ENCODE measurements at places on chromosomes 6 and 20.

DNA sequence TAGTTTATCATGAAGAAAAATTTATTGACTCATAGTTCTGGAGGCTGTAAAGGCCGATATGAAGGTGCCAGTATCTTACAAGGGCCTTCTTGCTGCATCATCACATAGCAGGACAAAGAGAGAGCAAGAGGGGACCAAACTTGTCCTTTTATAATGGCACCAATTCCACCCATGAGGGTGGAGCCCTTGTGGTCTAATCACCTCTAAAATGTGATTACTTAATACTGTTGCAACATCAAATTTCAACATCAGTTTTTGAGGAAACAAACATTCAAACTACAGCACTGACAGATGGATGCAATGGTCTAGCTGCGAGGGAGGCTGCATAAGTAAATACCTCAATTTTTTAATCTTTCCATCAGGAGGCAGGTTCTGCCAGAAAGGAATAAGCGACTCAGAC, 76.7 kb upstream of the LAMA2 start:
- DNase-seq = no peak

DNA sequence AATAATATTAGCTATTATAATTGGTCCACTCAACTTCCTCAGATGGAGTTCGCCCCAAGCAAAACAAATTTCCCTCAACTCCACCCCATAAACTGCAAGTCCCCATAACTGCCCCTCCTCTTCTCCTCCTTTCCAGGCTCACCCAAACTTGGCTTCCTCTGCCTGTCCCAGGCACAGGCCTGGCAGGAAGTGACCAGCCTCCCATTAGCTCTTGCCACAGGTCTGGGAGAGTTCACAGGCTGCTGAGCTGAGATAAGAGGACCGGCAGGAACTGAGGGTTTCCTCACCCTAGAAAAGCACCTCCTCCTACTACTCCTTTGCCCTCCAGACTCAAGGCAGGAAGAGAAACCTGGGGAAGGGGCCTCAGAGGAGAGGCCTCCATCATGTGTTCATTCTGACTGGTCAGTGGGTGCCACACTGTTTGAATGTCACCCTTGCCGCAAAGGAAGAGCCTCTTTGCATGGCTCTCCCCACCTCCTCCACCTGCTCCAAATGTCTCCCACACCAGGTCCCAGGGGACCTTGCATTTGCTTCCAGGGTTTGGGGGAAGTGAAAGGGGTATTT, 24.5 kb upstream of the SMIM29 start:
- no peak for DNase-seq

DNA sequence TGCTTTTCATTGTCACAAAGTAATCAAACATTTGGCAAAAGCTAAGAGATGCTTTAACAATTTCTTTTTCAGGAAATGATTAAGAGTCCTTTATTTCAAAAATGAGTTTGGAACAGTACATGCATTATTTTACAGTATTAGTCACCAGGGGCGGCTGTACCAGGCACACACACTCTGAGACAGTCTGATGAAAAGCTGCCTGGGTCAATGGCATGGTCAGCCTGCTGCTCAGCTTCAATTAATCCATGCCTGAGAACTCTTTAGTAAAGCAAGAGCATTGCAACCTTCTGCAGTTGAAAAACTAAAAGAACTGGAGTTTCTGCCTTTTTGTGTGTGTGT, 105.5 kb downstream of the TULP4 start:
- DNase-seq = no peak

DNA sequence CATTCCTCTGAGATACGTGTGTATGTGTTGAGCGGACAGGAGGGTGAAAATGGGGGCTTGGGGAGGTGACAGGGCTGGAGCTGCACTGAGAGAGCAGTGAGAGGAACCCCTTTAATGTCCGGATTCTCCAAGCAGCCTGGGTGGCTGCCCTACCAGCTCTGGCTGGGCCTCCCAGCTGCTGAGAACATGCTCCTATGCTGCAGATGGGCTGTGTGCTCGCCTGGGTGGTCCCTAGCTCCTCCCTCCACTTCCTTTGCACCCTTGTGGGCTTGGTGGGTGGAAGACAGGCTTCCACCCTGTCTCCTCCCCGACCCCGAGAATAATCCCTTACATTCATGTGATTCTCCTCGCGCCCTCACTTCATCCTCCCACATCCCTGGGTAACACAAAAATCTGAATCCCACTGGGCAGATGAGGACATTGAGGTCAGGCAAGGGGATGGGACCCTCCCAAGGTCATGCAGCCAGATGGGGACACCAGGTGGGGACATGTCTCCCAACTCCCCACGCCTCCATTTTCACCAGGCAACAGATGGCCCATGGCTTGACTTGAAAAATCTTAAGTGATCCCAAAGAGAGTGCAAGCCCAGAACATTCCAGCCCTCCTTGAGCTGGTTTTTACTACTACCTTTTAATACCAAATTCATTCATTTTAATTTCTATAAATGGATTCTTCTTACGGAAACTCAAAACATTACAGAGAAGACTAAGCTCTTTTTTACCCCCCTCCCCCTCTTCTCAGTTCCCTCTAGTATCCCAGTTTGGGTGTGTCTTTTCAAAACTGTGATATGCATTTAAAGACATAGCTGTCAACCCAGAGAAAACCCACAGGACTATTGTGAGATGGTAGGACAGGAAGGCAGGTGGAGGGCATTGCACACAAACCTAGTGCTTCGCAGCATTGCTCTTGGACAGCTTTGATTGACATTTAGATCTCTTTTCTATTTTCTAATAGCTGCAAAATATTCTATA, 5.0 kb upstream of the PDRG1 start:
- DNase-seq = no peak

DNA sequence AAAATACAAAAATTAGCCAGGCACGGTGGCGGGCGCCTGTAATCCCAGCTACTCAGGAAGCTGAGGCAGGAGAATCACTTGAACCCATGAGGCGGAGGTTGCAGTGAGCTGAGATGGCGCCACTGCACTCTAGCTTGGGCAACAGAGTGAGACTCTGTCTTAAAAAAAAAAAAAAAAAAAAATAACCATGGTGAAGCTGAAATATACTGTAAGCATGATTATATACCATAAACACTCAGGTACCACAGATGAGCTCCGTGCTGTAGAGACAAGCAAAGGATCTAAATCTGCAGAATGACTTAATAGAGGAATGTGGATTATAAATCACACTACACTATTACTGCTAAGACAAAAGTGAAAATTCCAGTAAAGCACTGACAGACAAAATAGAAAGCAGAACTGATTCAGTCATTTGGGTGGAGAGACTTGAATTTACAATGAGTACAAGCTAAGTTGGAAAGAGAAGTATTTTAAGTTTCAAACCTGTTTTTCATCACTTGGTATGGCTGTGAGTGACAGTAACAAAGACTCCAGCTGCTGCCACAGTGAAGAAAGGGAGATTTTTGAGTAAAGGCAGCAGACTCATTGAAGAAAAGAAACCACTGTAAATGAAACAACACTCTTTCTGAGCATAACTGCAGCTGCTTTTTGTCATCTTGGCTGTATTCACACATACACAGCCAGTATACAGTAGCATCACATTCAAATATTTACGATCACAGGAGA, 322.1 kb downstream of the RNGTT start:
- DNase-seq = no peak

DNA sequence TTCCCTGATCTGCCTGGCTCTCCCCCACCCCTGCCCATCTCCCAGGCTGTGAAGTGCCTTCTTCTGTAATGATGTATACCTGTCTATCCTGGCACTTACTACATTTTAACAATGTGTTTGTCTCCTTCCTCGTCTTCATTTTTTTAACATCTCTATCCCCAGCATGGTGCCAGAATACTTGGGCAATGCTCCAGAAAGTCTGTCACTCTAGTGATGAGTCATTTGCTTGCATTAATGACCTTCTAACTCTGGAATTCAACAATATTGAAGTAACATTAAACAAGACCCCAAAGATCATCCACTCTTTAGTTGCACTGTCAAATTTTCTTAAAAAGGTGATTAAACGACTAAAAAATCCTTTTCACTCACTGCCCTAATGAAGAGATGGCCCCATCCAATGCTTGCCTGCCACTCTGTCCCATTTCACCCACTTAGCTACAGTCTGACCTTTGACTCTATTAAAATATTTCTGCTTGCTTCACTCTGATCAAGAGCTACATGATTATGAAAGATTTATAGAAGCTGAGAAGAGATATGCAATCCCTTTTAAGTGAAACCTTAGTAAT, 7.7 kb upstream of the KLHL31 start:
- DNase-seq = no peak

- DNase-seq = no peak
Measured at GRCh38 chr6:163695414-163695864, 280.9 kb downstream of the QKI start.

DNA sequence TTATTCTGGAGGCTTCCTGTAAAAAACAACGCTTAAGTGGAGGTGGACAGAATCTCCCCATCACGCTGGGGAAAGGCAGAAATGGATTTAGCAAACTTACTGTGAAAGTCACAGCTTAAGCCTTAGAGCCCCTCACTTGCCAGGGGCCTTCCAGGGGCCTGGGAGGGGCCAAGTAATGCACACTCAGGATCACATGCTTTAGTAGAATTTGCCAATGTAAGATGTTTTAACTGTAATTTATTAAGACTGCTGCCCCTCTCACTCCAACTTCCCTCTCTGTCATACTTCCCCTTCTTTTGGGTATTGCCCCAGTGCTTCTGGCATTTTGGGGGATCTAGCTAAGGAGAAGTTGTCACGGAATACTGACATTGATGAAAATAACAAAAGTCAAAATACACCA, 12.6 kb upstream of the ADA start:
- no peak for DNase-seq

DNA sequence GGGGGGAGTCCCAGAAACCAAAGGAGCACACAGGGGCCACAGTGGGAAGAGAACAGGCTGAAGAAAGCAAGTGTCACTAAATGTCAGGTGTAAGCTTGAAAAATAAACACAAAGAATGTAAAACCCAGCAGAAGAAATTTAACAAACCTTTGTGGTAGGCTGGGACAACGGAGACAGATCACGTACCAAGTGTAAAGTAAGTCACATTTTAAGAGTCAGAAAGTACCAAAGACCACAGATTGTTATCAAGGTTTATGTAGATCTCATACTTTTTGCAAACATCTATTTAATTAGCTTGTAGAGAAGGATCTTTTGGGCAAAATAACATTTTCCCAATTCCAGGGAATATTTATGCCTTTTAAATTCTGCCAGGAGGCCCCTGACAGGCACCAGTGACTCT, 1.6 kb downstream of the CLIC5 start:
- DNase-seq = no peak

GRCh38 chr6:90466154-90466940, 120.5 kb downstream of the MAP3K7 start:
- no peak for DNase-seq

DNA sequence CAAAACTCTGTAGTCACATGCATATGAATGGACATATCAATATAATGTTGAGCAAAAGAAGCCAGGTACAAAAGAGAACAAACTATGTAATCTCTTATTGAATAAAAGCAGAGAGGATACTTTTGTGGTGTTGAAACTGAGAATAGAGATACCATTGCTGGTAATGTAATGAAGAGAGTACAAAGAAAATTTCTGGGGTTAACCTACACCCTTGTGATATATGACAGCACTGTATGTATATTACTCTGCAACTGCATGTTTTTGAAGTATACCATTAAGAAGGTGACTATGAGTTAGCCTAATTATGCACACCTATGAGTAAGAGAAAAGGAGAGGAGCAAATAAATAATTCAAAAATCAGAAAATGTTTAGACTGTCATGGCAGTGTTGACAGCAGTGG, 268.8 kb upstream of the DEFB112 start:
- no peak for DNase-seq

- no peak for DNase-seq
Measured at GRCh38 chr6:146829792-146830565, 231.2 kb downstream of the ADGB start.

DNA sequence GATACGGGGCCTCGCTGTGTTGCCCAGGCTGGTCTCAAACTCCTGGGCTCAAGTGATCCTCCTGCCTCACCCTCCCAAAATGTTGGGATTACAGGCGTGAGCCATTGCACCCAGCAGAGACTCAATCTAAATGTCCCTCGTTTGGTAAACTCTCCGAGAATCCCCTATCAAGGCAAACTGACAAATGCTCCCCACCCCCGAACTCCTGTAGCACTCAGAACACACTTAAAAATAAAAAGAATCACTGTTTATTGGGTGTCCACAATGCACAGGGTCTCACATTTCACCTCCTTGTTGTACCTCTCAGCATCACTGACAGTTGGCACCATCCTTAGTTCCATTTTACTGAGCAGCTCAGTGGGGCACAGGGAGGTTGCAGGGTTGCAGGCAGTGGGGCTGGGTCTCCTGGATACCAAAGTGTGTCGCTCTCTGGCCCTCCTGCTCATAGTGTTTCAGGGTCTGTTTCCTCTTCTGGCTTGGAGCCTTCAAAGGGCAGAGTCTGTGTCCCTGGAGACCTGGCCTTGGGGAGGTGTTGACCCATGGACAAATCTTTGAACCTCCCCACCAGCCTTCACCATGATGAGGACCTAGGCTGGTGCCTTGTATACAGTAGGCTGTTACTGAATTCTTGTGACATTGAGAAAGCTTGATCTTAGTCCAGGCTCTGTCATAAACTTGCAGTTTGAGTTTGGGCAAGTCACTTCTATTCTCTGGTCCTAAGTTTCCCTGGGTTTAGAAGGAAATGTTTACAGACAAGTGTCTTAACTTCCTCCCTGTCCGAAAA, 8.5 kb upstream of the SRC start:
- no peak for DNase-seq

DNA sequence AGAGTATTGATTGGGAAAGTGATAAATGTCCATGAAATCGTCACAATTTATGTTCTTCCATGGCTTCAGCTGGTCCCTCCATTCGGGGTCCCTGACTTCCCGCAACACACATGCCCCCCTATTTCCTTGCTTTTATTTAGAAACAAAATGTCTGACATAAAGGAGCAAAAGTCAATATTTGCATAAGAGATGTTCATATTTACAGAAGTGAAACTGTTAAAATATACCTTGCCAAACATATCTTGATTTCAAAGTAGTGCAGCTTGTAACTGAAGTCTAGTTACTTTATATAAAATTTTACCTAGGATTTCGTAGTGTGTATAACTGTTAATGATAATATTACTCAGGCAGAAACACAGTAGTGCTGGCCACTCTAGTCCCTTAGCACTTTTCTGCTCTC, 548.9 kb upstream of the ADGRB3 start:
- no peak for DNase-seq

- no peak for DNase-seq
Measured at GRCh38 chr6:105226598-105227294, 46.9 kb upstream of the POPDC3 start.

GRCh38 chr6:82385546-82385945, 21.9 kb downstream of the TPBG start:
- no peak for DNase-seq

- DNase-seq = peak; percentile 70
Measured at GRCh38 chr20:24994470-24995368, 2.2 kb upstream of the APMAP start.

GRCh38 chr6:49909563-49909962, 43.2 kb upstream of the CRISP1 start:
- no peak for DNase-seq
